ENCODE measurements at places on chromosomes 13 and 19.

DNA sequence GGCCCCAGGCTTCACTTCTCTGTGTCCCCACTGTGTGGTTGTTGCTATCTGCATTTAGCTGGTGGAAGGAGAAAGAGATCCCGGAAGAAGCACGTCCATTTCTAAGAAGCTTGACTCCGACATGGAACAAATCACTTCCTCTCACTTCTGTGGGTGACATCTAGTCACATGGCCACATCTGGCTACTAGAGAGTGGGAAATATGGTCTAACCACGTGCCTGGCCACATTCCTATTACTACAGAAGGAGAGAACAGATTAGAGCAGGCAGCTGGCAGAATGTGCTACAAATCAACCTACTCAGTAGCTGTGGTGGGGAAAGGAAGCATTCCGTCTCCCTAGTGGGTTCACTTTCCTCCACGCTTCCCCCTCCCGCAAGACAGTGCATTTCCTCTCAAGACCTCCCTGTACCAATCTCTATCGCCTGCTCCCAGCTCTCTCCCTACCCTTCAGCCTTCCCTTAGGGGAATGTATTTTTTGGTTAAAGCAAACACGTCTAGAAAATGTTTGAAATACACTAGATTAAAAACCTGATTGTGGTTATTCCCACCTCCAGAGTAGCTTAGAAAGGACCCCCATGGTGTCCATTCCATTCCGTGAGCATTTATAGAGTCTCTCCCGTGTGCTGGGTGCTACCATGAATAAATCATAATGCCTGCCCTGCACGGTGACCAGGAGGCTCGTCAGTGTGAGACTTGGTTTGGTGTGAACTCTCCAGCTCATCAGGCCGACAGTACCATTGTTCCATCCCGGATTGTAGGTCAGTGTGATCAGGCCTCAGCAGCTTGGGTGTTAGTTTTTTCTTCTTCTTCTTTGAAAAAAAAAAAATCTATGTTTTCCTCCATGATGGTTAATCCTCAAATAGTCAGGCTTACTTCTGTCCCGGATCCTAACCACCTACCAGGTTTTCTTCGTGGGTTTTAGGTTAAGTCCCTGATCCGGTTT, 8.0 kb upstream of the AMER2 start:
- no peak for DNase-seq

GRCh38 chr19:55253842-55254624, 4.8 kb downstream of the PPP6R1 start:
- no peak for DNase-seq

- no peak for DNase-seq
Measured at GRCh38 chr19:10836479-10837330, 693 bp upstream of the TMED1 start.

- no peak for DNase-seq
Measured at GRCh38 chr19:50328224-50328872, 829 bp downstream of the KCNC3 start.

GRCh38 chr19:42074513-42075363, 1.2 kb upstream of the ZNF574 start:
- no peak for DNase-seq

- no peak for DNase-seq
Measured at GRCh38 chr13:44032802-44033201, 153.1 kb downstream of the LACC1 start.

GRCh38 chr19:3142781-3143337, 7.0 kb downstream of the GNA15 start:
- DNase-seq, result no peak

DNA sequence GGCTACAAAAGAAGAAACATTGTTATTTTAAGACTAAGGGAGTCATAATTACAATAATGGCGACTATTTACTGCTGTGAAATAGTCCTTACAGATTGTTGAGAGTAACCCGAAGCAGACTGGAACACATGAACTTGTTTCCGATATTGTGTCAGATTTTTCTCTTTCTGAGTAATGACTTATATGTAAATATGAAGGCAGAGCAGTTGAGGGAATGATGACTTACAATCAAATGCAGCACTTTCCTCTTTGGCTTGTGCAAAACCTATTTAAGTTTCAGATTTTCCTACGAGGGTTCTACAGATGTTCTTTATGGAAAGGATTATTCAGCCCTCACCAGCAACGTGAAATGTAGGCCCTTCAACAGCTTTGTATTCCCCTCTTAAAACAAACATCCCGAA, 198.6 kb downstream of the RGCC start:
- DNase-seq, result no peak

DNA sequence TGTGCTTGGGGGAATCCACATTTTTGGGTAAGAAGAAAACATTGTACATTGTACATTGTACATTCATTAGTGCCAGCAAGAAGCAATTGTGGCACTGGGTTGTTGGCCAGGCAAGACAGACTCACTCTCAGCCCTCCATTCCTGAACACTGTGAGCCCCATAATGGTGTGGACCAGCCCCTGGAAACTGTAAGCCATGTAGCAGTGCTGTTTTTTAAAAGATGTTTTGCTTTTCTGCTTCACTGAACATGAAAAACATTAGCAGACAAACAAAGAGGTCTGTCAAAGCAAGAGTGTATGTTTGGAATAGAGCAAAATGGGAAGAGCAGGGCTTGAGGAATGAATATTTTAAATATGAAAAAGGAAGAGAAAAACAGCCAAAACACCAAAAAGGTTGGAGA, 39.1 kb upstream of the IL17D start:
- no peak for DNase-seq

GRCh38 chr13:66237411-66238062, 992.6 kb downstream of the PCDH9 start:
- DNase-seq, result no peak

GRCh38 chr19:43105496-43105895, 23.0 kb upstream of the PSG2 start:
- DNase-seq, result no peak

- DNase-seq, result no peak
Measured at GRCh38 chr13:66415444-66415843, 814.7 kb downstream of the PCDH9 start.

DNA sequence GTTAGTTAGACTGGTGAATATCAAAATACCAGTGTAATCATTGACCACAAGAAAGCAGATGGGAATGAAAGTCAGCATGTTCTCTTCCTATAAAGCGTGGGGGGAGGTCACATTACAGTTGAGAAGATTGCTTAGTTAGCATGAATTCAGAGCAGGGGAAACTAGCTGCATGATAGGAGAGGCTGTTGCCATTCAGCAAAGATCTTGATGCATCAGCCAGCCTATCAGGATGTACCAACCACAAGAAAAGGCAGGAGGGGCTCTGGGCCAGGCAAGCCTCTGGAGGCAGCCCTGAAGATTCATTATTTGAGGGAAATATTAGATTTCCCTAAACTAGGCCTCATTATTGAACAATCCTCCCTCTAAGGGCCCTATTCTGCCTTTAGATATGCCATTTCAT, 5.0 kb upstream of the MTMR6 start:
- DNase-seq, result no peak

DNA sequence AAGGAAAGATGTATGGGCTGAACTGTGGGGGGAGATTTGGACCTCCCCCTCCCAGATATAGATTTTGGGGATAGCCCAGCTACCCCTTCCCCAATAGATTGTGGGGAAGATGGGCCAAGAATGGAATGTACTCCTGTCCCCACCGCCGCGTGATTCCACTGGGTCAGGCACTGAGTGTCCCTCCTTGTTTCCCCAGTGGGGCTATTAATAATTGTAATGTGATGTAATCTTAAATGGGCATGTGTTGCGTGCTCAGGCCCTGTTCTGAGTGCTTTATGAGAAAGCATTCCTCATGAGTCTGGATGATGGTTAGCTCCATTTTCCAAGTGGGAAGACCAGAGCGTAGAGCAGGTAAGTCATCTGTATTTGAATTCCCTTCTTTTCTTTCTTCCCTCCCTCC, 1.4 kb downstream of the PSMD8 start:
- DNase-seq, result no peak

- peak; percentile 5 for DNase-seq
Measured at GRCh38 chr13:76812206-76812897, 73.9 kb downstream of the KCTD12 start.

DNA sequence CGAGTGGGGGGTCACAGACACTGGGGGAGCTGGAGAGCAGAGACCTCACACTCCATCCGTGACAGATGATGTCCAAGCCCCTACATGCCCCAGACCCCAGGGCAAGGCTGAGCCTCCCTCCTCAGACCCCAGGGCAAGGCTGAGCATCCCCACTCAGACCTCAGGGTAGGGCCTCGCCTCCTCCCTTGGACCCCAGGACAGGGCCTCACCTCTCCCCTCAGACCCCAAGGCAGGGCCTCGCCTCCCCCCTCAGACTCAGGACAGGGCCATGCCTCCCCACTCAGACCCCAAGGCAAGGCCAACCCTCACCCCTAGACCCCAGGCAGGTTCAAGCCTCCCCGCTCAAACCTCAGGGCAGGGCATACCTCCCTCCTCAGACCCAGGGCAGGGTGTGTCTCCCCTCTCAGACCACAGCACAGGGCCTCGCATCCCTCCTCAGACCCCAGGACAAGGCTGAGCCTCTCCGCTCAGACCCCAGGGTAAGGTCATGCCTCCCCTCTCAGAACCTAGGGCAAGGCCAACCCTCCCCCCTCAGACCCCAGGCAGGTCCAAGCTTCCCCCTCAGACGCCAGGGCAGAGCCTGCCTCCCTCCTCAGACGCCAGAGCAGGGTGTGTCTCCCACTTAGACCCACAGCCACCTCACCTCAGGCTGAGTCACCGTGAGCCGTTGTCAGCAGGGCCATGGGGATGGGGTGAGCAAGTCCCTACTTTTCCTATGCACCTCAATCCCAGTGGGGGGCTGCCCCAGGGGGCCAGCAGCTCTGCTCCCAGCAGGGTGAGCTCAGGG, 1.7 kb upstream of the S1PR4 start:
- DNase-seq, result no peak

DNA sequence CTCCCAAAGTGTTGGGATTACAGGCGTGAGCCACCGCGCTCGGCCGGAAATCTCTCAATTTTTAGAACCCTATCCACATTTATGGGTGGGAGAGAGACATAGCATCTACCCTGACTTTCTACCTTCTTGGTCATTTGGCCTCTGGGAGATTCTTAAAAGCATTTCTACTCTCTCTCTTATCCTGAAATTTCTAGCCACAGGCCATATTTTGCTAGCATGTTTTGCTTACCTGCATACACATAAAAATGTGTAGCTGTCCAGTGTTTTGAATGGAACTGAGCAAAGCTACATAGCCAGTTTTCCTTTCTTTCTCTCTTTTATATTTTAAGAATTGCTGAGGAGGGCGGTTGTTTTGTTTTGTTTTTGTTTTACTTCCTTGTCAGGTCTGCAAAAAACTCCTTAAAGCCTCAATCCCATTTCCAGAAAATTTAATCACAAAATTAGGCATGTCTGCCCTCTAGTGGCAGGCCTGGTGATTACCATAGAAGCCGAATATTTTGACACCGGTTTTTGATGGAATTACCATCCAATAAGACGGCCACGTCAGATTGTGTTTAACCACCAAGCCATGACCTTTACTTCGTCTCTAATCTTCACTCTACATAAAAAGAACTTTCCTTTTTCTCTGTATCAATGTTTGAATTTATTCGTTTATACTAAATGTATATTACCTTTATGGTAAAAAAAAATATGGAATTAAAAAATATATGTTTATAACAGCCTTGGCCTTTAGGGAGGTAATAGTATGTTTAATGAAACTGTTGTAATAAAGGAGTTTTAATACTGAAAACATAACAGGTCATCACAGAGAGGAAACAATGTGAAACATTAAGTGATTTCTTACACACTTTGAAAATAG, 34.4 kb upstream of the OXGR1 start:
- no peak for DNase-seq

DNA sequence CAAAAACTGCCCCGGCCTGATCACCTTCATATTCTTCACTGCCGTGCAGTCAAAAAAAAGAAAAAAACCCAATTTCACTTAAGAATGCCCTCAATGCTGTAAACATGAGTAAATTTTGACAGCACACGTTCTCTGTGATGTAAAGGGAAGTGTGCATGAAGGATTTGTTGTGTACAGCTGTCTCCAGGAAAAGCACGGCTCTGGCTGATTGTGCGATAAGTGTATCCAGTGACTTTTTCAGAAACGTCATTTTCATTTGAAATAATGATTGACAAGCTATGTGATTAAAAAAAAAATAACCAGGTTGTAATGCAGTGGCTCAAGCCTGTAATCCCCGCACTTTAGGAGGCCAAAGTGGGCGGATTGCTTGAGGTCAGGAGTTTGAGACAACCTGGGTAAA, 39.6 kb downstream of the ANKRD10 start:
- DNase-seq, result no peak

DNA sequence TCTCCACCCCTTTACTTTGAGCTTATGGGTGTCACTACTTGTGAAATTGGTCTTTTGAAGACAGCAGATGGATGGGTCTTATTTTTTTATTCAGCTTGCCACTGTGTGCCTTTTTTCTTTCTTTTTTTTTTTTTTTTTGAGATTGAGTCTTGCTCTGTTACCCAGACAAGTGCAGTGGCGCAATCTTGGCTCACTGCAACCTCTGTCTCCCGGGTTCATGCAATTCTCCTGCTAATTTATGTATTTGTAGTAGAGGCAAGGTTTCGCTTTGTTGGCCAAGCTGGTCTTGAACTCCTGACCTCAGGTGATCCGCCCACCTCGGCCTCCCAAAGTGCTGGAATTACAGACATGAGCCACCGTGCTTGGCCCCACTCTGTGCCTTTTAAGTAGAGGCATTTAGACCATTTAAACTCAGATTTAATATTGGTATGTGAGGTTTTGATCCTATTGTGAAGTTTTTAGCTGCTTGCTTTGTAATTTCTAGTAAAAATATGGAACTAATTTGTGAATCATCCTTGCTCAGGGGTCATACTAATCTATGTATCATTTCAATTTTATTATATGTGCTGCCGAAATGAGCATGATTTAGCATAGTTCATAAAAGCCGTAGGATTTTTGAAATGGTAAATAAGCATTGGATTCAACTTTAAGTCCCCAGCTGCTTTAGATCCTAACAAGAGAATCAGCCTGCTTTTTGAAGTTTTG, 584.5 kb downstream of the SLITRK1 start:
- no peak for DNase-seq

DNA sequence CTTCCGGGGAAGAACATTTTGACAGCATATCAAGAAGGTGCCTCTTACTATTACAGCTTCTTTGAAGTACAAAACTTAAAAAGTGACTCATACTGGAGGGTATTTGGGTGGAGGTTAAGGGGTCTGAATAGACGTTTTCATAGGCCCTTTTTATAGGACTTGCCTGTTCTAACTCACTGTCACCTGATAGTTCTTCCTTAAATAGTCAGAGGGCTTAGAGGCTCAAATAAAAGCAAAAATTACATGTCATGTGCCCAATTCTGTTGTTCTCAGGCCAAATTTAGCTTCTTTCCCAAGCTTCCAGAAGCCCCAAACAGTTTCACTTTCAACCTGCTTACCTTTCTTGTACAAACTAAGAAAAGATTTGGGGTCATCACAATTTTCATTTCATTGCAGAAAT, 16.1 kb upstream of the SLC46A3 start:
- no peak for DNase-seq

DNA sequence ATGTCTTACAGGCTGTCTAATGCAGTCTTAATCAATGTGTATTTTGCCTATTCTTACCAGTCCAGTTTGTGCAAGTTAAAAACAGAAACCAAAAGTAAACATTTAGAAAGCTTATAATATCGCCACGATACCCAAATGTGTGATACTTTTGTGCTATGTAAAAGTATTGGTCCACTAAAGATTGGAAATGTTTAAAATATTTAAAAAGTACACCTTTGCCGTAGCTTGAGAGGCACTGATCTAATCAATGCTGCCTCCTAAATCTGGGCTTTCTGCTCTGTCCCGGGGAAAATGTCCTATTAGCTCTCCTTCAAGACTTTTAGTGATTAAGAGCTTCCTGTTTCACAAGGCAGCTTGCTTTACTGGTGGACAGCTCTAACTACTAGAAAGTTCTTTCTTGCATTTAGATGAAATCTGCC, 64.7 kb downstream of the DNAJC15 start:
- DNase-seq, result no peak

- no peak for DNase-seq
Measured at GRCh38 chr19:51693260-51693659, at the start of gene SPACA6. TSS of gene SPACA6 (plus strand) at chr19:51693330. CDS start at chr19:51693527, 197 bp downstream.

All from substantia nigra (tissue), 51 donors.